Stimulated activated CD4-positive, alpha-beta T cell treated with anti-CD3 and anti-CD28 coated beads, Interleukin-4, amount 100 ng/mL, for 1 hour (primary cell): ENCODE measurements at places on chromosomes 12 and 14.

GRCh38 chr14:38065106-38065762 lies 142.5 kb upstream of the SSTR1 start:
- peak; percentile 11 for DNase-seq

DNA sequence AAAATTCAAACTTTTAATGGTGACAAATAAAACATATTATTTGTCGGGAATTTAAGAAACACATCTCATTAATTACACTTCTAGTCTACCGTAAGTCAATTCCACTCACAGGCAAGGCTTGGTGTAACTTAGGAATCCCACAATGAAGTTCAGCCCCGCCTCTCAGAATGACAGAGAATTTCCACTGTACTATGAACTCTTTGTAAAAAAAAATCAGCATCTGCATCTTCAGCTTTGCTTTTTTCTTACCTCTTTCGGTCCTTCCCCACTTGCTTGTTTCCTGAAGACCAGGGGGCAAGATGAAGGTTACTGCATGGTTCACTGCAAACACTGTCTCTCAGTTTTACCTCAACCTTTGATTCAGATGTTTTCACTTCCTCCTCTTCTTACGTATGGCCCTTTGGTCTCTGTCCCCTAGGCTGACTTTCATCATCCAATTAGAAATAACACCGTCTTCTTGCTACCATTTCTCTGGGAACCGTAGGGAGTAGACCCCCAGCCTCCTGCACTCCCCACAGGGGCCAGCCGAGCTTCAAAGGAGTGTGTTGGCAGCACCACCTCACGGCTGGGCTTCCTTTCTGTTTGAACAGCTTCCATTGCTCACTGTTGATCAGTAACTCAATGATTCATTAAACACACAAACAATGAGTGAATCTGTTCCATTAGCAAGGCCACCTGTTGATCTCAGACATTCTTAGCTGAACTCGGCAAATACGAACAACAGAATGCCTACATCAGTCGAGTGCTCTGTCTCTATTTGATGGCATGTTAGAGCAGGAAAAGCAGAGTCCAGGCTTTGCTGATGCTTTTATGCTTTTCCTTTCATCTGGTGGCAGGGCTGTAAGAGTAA lies 343.0 kb downstream of the BMP4 start:
- DNase-seq: no peak

GRCh38 chr14:53017837-53018236 lies 67.0 kb upstream of the FERMT2 start:
- DNase-seq: no peak

GRCh38 chr12:24705741-24706358 lies 243.1 kb downstream of the BCAT1 start:
- no peak for DNase-seq

- no peak for DNase-seq
These were observed 403.3 kb upstream of the ATP2B1 start for GRCh38 chr12:90111791-90112580.

DNA sequence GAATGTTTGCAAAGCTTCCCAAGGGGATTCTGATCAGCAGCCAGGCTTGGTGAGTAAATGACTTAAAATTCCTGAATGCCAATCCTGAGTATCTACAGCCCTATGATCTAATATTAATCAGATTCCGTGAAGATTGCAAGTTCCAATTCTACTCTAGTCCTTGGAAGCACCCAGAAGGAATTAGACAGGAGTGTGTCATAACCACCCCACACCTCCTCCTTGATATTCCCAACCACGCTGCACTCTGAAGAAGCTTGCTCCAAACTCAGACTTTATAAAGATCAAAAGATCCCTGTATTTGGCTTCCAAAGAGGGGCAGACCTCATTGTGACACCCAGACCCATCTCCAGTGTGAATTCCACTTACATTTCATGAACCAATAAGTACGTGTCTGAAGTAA lies 306.0 kb downstream of the BCL11B start:
- DNase-seq: no peak

- DNase-seq: no peak
These were observed 170.0 kb upstream of the RMST start for GRCh38 chr12:97292588-97292987.

DNA sequence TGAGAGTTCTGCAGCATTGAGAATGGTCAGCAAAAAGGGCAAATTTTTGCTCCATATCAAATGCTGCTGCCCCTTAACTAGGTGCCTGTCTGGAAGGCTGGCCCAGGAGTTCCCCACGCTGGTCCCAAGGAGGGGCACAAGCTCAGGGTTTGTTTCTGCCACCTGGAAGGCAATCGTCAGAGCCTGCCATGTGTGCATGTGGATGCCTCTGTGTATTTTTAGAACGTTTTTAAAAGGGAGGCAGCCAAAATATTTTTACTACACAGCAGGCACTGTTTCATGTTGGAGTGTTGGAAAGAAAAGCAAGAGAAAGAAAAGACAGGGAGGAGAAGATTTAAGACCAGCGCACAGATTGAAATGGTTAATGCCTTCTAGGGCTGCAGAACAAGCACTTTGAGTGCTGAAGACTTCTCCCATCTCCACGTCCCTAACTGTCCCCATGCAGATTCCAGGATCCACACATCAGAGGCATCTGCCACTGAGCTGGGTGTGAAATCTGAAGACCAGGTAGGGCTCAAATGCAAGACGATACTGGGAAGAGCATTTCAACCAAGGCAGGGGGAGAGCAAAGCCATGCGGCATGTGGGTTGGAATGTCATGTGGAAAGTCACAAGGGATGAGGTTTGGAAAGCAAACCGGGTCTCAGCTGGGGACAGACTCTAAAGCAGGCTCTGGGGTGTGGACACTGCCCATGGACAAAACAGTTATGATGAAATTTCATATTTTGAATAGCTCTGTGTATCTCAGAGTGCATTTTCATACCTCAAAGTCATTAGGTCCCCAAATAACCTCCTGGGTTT lies 557.2 kb downstream of the BCL11B start:
- no peak for DNase-seq

DNA sequence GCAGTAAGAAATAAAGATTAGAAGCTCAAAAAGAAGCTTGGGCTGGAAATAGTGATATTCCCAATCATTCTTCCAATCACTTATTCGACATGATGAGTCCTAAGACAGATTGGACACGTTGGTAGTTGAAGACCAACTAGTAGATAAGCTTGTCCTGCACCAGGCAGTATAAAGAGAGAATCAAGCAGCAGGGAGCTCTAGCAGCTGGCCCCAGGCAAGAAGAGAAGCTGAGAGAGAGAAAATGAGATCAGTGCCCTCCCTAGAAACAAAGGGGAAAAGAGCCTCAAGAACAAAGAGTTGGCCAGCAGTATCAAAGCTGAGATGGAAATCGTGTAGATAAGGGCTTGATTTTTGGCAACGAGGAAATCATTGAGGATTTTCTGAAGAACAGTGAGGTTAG lies 20.6 kb downstream of the RASSF8 start:
- DNase-seq: no peak

- DNase-seq: no peak
These were observed 2.9 kb upstream of the SPX start for GRCh38 chr12:21523148-21523547.

DNA sequence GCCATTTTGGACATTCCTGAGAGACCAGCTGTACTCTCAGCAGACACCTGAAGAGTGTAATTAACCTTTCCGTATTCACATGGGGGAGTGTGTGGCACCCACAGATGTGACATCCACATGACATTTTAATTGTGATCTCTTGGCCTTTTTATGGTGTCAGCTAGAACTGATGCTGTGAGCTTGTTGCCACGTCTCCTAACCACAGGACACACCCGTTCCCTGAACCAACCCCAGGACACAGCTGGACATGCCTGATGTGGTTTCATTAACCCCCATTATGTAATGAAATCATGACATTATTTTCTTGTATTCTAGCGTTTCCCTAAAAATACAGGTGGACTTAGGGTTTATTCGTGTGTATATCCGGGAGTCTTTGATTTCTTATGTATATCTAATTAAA lies 1036.1 kb downstream of the TMEM121 start:
- DNase-seq: no peak
